ENCODE measurements at places on chromosomes 6 and 20.

- no peak for DNase-seq
Measured at GRCh38 chr6:42158011-42158410, 15.2 kb upstream of the GUCA1A start.

DNA sequence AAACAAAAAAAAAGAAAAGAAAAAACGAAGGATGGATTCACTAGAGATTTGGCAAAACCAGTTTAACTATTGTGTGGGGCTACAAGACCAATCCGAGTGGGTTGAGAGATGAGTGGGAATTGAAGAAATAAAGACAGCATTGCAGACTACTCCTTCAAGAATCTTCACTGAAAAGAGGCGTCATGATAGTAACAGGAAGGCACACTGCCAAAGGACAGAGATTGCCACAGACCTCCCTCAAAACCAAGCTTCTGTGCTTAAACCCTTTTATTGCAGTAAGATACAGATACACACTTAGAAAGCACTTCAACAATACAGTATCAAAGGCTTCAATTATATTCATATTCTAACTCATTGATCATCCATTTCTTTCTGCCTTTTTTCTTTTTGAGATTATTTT is 103.9 kb downstream of the IPCEF1 start:
- DNase-seq = no peak

DNA sequence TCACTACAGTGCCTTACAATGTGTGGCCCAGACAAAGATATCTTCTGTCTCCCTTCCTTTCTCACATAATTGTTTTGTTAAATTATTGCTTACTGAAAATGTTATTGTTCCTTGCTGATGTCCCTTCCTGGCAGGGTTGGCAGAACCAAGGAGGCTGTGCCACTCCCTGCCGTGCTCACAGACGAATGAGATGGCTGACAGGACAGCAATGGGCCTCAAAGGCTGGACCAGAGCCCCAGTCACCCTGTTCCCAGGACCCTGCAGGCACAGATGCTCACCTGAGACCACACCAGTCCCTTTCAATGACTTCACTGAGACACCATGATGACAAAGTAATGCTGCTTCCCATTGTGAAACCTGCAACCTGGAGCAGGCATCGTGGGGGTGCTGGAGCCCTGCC is 375.1 kb downstream of the HACE1 start:
- no peak for DNase-seq

GRCh38 chr6:126770176-126770575 is 348.3 kb upstream of the RSPO3 start:
- DNase-seq = no peak

DNA sequence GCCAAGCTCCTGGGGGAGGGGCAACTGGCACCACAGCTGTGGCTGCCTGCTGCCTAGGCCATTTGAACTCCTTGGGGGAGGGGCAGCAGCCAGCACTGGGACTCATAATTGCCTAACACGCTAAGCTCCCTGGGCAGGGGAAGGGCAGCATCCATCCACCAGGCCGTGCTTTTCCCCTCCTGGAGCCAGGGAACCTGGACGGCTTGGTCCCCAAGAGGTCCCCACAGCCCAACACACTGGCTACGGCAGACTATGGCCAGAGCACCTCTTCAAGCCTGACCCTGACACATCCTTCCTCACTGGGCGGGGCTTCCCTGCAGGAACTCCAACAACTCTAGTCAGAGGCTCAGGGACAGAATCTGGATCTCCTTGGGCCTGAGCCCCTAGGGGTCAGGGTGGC is 269.4 kb downstream of the RNF144B start:
- no peak for DNase-seq

- DNase-seq = no peak
Measured at GRCh38 chr6:88983532-88983931, 20.1 kb upstream of the RNGTT start.

DNA sequence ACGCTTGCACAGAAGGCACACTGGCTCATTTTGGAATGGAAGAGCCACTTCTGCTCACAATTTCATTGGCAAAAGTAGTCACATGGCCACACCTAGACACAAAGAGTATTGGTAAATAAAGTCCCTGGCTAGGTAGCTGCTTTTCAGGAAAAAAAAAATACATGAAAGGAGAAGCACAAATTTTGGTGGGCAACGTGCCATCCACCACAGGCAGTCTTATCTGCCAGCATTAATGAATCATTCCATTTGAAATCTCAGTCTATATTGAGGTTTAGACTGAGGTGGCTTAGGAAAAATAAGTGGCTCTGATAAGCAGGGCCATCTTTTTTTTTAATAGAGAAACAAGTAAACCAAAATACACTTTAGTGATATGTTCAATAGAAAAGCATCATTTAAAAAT is 44.3 kb downstream of the ADGRB3 start:
- DNase-seq = no peak

- no peak for DNase-seq
Measured at GRCh38 chr20:40489886-40490285, 199.2 kb downstream of the MAFB start.

- no peak for DNase-seq
Measured at GRCh38 chr20:64153410-64153809, 10.8 kb upstream of the MYT1 start.

GRCh38 chr6:90078513-90079289 is 184.4 kb downstream of the GJA10 start:
- peak; percentile 72 for DNase-seq

- DNase-seq = peak; percentile 86
Measured at GRCh38 chr6:73732845-73733675, 37.1 kb downstream of the CD109 start.

- DNase-seq = no peak
Measured at GRCh38 chr6:48743738-48744137, 632.7 kb upstream of the PTCHD4 start.

DNA sequence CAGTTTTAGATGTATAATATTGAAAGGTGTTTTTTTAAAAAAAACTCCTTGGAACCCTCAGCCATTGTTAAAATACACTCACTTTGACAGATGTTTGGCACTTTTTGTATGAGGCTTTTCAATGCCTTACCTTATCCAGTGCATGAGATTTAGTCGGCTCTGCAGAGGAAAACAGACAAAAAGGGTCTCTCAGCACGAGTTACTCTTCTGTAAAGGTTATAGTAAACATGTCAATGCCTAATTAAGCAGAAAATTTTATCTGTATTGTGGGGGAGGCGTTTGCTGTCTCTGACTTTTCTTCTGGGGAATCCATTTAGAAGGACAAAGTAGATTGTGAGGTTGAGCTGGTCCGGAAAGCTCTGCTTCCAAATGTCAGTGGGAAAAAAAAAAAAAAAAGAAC is 278.3 kb downstream of the TSHZ2 start:
- no peak for DNase-seq

GRCh38 chr6:133584823-133585222 is 304.1 kb upstream of the TCF21 start:
- DNase-seq = no peak

DNA sequence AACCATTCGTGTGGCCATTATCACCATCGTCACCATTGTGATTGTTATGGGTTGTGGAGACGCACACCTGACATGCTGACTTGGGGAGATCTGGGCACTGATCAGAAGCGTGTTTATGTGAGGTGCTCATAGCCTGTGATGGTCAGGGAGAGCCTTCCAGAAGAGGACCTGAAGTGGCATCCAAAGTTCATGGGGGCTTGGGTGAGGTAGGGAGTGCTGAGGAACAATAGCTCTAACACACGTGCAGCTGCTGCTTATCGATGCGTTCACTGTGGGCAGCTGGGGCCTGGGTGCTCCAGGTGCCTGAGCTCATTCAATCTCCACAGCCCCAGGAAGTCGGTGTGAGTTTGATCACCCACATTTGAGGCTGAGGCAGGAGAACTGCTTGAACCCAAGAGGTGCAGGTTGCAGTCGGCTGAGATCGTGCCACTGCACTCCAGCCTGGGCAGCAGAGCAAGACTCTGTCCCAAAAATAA is 227.3 kb downstream of the PREX1 start:
- DNase-seq = no peak

DNA sequence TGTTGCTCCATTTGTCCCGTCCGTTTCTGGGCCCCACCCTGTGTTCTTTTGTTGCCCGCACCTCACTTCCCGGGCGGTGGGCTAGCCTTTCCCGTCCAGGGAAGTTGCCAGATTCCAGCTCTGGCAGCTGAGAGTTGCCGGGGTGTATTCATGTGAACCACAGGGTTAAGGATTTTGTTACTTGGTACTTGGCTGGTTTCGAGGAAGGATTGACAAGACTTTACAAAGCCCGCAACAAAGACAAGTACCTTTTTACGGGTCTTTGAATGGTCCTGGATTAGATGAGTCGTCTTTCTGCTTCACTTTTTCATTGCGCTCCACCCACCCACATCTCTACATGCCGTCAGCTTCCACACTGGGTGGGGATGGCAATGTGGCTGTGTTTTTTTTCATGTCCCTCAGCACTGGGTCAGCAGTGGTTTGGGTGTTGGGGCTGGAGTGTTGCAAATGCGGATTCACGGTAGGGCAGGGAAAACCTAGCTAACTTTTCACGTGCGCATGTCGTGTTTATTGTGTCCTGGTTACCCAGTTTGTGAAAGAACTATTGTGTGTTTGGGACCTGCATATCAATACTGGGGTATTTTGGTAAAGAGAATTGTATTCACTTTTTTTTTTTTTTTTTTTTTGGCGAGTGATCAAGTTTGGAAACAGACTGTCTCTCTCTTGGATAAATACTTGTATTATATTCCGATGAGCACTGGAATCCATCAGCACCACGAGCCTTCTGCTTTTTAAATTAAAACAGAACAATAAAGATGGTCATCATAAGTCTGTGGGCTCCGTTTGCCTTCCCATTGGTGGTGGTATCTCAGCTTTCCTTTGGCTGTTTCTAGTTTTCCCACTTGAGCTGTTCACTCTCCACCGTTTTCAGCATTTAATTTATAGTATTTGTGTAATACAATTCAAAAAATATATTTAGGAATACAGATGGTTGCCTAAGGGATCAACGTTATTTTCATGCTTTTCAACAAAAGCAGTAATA is 1.2 kb downstream of the DUSP22 start:
- peak; percentile 29 for DNase-seq

DNA sequence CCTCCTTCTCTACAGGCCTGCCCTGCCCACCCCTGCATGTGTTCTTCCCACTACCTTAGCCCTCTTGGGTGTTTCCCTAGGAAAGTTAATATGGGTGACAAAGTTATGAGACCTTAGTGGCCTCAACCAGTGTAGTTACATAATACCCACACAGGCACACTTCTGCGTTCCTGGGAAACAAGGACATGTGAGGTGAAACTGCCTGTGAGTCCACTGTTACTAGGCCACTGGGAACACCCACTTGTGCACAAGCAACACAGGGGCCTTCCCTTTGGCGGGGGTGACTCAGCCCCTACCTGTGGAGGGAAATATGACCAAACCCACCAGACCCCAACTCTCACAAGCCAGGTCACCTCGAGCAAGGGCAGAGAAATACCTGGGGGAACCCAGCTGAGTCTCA is 12.8 kb downstream of the PI16 start:
- DNase-seq = no peak

- DNase-seq = no peak
Measured at GRCh38 chr6:96613291-96613999, 50.5 kb downstream of the FHL5 start.

DNA sequence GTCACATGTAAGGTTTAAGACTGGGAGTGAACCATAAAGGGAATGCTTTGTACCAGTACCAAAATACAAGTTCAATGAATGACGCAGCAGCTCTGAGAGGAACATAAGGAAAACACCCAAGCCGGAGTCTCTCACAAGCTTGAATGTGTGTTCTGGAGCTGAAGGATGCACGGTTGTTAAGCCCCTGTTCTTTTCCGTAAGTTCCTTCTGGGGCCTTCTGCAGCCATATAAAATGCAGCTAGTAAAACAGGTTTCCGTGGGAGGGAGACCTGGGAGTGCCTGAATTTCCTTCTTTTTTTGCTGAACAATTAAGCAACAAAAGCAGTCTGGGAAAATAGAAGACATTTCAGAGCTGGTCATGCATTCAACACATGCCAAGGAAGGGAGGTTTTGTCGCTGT is 73.2 kb upstream of the JAG1 start:
- no peak for DNase-seq

DNA sequence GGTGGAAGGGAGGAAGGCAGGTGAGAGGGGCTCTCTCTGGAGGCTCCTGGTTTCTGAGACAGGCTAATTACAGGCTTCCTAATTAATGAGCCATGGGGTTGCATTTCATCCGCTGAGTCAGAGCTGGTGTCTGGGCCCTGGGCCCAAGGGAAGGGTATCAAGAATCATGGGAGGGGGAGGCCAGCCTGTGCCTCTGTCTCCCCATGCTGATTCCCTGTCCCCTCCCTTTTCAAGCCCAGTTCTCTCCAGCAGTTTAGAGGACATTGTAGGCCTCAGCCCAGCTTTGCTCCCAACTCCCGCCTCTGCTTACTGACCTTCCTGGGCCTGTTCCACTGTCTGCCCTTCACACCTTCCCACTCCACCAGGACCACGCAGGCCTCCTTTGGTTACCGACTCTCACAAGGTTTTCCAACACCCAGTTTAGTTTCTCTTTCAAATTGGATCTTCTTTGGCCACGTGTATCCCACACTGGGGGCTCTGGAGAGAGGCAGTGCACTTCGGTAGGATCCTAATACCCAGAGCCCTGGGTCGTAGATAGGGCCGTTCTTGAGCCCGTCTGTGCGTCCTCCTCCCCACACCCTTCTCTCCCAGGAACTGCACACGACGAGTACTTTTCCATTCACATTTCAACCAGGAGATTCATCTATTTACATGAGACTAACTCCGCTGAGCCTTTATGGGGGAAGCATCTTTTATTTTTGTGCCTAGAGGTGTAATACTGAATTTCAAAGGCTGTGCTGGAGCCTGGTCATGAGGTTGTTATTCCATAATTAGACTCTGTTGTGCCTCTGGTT is 18.2 kb upstream of the AVP start:
- DNase-seq = no peak

DNA sequence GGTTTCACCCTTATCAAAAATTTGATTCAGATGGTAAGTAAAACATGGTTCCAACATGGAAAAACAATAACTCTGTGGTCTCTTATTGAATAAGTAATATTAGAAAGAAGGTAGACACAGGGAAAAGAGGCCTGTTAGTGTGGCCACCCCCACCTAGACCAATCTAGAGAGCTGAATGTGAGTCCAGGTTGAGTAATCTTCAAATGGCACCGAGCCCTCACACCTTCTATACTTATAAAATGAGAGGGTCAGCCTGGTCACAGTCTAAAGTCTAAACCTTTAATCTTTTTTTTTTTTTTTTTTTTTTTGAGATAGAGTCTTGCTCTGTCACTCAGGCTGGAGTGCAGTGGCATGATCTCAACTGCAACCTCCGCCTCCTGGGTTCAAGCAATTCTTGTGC is 6.9 kb downstream of the FAM184A start:
- no peak for DNase-seq

DNA sequence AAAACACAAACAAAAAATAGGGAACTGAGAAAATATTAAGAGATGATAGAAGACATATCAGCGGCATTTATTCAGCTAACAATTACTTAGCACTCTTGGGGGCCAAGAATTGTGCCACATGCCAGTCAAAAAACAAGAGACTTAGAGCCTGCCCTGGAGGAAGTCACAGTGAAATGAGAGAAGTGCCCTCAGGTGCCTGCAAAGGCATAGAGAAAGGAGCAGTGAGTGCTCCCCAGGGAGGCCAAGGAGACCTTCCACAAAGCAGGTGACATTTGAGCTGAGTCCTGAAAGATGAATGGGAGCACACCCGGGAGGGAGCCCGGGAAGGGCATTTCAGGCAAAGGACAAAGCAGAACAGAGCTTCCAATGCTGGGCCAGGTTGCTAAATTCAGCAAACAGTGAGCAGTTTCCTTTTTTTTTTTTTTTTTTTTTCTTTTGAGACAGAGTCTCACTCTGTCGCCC is 184.7 kb upstream of the JARID2 start:
- no peak for DNase-seq

All from activated CD4-positive, alpha-beta T cell treated with anti-CD3 and anti-CD28 coated beads, Interleukin-2, Interleukin-6, amounts not matched to agents 100 ng/mL and 50 ng/mL, durations not matched to agents 16 hours and 8 hours (primary cell).